Heart left ventricle (tissue), 16 donors: ENCODE measurements at places on chromosomes 3 and 15.

DNA sequence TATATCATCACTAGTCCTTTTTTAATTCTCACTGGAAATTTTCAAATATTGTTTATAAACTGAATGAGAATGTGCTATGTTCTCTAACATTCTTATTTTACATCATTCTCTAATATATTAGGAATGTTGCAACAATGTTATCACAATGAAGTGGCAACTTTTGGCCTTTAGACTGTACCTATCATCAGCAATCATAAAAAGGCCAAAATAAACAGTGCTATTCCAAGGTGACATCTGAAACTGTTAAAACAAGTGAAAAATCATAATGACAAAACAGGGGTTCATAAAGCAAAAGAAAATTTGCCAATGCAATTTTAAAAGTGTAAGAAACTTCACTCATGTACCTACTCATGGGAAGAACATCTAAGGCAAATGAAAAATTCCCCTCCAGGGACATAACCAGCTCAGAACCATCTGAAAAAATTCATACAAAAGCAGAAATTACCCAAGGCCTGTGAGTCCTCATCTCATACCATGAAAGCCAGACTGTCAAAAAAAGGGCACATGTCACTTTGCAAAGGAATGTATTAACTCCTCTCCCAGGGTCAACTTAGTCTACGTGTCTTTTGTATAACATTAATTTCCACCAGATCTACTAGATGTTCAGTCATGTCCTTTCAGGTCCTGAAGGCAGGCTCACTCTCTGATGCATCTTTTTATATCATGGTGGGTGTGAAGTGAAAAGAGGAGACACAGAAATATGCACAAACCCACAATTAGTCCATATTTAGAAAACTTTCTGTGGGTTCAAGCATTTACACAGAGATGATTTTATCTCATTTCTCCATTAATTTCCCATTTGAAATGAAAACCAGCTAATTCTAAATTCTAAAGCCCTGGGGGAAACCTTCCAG, 211.9 kb downstream of the CBLB start:
- DNase-seq: no peak

- DNase-seq: peak; percentile 86
These were observed 118.8 kb upstream of the ADPGK start for GRCh38 chr15:72902245-72902918.

DNA sequence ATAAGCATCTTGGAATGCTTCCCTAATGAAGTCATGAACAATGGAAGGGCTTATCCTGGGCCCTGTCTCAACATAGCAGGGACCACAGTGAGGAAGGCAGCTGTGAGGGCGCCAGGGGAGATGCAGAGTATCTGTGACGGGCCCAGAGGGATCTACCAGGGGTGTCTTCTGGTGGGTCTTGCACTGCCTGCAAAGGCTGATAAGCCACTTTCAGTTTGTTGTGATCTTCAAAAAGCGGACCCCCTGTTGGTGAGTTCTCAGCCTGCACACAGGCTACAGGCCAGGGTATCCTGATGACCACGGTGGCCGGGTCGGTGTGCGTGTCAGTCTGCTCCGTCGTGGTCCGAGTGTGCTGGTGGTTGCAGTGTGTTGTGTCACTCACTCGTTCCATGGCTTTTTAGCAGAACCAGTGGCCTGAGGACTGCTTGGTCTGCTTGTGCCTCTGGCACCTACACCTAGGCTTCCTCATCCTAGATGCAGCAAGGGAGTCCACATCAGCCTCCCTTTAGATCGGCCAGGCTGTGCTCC, 46.8 kb downstream of the CHDH start:
- no peak for DNase-seq

DNA sequence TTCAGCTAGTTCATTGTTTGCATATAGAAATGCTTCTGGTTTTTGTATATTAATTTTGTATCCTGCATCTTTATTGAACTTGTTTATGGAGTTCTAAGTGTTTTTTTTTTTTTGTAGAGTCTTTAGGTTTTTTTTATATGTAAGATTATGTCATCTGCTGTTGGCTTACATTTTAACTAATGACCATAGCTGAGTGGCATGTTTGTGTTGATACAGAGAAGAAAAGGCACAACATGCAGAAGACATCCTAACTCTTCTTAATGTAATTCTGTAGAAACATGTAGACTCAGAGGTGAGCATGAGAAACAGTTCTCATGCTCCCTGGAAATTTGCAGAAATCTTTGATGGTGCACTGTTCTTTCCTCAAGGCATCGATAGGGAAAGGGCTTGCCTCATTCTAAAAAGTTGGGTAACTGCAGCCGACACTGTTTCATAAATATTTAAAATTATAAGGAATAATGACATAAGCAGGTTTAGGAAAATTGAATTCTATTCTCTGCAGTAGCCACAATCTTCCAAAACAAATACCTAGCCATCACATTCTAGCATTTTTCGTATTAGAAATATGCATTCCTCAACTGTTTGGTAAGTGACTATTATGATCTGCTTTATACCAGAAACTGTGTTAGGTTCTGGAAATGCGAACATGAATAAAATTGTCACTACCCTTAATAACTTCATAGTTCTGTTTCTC, 499.6 kb upstream of the KCNMB2 start:
- DNase-seq: no peak

DNA sequence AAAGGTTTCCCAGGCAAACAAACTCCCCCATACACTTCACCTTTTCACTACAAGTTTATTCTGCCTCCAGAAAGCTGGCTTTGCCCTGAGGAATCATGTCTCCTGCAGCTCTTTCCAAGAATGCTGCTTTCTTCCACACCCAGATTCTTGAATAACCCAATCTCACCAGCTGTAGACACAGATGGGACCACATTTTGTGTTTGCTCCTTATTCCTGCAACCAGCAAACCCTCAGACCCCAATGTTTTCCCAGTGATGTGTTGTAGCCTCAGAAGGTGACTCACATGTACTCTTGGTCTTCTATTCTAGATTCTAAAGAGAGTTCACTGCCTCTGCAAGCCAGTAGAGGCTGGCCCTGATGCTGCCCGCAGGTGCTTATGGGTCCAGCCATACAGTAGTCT, 23.6 kb upstream of the TRIM59 start:
- DNase-seq: no peak

- no peak for DNase-seq
These were observed 273.3 kb upstream of the ICE2 start for GRCh38 chr15:60751985-60752952.

- no peak for DNase-seq
These were observed 245.3 kb upstream of the P2RY1 start for GRCh38 chr3:152589644-152590043.

DNA sequence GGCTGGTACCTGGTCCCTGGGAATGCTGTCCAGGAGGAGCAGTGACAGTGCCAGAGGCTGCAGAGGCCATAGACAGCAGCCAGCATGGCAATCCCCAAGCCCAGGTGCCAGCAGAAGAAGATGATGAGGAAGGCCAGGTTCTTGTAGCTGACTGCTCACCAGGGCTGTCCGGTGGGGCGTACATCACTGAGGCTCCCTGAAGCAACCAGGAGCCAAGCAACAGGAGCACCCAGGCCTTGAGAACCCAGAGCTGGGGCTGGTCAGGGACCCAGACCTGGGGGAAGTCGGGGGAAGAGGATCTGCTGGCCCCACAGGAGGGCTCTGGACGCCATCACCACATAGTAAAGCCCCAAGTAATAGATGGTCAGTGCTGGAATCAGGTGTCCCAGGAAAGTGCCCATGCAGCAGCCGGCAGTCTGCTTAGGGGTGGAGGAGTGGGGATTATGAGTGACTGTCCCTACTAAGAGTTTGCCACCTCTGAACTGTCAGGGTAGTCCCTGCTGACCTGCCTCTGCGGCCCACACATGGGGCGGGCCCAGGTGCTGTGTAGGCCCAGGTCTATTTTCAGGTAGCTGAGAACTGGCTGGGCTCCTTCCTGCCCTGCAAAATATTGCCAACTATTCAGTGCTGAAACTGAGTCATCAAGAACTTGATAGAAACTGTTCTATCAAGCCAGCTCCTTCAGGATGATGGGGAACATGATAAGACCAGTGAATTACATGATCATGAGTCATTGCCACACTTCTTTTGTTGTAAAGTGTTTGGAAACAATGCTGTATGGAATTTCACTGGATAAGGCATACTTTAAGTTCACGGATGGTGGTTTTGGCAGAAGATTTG, 68.7 kb downstream of the CHRD start:
- DNase-seq: no peak

DNA sequence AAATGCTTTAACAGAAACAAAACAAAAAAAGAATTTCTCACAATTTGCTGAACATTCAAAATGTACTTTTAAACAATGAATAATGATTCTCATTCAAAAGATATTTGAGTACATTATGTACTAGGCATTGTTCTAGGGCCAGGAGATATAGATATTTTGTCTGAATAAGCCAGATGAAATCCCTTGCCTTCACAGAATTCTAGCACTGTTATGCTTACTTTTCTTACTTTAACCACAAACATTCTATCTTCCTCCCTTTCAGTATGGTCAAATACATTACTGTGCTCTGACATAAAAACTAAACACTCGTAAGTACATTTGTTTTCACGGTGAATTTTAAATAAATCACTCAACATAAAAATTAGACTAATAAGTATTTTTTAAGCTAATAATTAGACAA, 116.7 kb downstream of the ADAM10 start:
- DNase-seq: no peak

DNA sequence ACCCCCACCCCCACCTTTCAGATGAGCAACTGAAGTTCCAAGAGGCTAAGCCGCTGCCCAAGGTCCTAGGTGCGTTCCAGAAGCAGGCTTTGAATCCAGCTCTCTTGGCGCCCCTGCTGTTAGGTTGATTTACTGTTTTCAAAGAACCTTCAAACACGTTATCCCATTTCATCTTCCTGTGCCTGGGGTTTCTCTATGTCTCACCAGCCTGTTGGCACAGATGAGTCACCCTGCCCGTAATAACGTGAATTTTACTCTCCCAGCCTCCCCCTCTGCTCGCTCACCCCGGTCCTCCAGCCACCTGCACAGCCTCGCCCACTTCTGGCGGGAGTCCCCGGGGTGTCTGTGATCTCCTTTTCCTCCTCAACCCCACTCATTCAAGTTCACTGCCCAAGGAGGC, 13.0 kb upstream of the TSEN2 start:
- DNase-seq: no peak

DNA sequence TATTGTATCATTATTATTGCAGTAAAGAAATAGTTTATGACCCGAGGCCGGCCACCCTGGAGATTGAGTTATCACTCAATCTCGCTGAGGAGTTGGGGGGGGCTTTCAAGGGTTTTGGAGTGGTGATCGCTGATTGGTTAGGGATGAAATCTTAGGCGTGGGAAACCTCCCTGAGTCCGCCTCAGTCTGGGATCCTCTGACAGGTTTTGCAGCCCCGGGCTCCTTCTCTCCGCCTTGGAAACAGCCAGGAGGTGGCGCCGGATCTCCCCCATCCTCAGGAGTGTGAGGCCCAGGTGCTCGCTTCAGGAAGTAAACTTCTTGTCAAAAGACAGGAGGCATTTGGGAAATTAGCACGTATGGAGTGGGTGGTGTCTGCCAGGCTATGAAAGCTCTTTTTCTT, 41.1 kb upstream of the SEC61A1 start:
- DNase-seq: no peak

GRCh38 chr3:129723558-129724324, 117.3 kb upstream of the PLXND1 start:
- DNase-seq: peak; percentile 24

GRCh38 chr3:133301731-133302130, 98.1 kb upstream of the BFSP2 start:
- no peak for DNase-seq

- no peak for DNase-seq
These were observed 9.1 kb downstream of the FBXL22 start for GRCh38 chr15:63606308-63606707.

DNA sequence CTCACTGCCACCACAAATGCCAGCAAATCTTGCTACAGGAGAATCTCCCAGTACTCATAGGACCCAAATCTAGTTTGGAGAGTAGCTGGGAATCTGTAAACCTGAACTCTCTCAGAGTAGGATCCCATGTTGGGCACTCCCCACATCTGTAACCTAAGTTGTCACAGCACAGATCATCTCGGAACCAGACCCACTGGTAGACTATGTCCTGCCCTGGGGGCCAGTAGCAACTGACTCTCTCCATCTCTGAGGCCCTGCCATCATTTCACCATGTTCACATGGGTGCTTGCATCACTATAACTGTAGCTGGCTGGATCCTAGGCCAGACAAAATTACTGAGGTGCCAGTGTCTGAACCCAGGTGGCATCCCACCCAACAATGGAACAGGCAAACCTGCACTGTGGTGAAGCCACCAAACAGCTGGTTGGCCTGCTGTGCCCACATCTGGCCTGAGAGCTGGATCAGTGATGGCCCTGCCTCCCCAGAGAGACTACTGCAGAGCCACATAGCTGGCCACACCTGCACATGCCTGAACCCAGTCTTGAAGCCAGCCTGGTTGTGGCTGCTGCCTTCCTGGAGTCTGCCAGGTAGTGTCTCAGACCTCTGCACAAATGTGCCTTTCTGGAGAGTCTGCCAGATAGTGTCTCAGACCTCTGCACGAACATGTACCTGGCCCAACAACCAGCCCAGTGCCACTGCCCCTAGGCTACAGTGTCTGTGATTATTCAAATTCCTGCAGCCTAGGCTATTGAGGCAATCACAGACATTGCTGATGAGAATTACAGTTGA, 82.0 kb downstream of the ISL2 start:
- no peak for DNase-seq

DNA sequence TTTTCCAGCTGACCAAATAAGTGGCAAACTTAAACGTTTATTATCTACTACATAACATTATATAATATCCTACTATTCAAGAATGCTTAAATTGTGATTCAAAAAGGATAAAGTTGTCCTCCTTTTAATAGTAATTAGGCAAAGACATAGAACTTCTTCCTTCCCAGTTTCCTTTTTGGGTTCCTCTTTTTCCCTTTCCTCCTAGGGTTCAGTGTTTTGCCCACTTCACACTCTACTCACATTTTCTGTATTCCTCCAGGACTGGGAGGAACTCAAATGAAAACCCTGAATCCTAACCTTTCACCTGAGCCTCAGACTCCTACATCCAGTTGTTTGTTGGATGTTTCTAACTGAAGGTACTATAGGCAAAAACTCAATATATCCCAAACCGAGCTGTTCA, 132.5 kb downstream of the PEAK1 start:
- no peak for DNase-seq

DNA sequence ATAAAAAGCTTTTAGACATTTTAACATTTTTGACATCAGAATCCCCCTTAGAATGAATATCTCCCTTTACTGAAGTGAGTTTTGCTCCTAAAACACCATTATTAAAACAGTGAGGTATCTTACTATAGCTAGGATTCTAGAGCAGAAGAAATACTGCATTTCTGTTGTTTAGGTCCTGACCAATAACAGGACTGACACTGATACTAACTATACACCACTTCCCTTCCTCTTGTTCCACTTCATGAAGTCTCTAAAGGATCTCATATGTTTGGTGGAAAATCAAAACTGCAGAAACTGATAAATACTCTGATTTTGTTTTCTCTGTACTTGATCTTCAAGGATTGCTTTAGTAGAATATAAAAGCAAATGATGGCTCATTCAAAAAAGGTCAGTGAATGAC, 230.7 kb downstream of the SUCLG2 start:
- DNase-seq: no peak

GRCh38 chr3:112904786-112905185, 58.1 kb upstream of the CD200R1L start:
- DNase-seq: no peak
